ENCODE measurements at places on chromosomes 3 and 15.

DNA sequence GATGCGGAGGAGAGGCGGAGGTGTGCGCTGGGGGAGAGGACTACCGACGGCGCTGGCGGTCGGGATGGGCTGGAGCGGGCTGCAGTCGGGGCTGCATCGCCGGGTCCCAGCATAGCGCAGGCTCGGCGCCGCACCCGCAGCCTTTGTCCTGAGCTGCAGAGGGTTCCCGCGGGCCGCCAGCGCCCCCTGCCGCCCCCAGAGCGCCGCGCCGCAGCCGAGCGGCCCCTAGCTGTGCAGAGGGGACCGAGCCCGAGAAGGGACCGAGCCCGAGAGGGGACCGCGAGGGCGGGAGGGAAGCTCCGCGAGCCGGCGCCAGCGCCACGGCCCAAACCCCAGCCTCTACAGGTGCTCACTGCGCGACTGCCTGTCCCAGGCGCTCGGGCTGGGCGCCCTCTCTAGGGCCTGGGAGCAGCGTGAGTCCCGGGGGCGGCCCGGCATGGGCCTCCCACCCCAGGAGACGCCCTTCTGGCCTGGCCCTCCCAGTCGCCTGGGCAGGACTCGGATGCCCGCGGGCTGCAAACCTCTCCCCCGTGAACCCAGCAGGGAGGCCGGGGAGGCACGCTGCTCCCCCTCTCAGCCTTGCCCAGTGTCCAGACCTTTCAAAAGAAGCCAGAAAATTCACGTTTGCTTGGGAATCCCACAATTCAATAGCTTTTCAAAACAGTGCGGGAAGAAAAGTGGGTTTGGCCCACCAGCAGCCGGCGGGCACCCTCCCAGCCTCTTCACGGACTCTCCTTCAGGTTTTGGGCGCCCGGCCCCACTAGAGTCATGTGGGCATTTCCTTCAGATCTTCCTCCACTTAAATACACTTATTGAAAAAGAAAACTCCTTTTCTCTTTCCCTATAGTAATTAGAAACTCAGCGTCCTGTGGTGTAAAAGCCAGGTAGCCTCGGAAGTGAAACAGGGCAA, 134.7 kb downstream of the TPRA1 start:
- DNase-seq, result peak; percentile 22

- no peak for DNase-seq
Measured at GRCh38 chr3:87949879-87950208, 109.0 kb downstream of the CGGBP1 start.

- DNase-seq, result no peak
Measured at GRCh38 chr3:108500728-108501127, 9.7 kb downstream of the MYH15 start.

- DNase-seq, result no peak
Measured at GRCh38 chr15:88185584-88185983, 71.0 kb downstream of the NTRK3 start.

DNA sequence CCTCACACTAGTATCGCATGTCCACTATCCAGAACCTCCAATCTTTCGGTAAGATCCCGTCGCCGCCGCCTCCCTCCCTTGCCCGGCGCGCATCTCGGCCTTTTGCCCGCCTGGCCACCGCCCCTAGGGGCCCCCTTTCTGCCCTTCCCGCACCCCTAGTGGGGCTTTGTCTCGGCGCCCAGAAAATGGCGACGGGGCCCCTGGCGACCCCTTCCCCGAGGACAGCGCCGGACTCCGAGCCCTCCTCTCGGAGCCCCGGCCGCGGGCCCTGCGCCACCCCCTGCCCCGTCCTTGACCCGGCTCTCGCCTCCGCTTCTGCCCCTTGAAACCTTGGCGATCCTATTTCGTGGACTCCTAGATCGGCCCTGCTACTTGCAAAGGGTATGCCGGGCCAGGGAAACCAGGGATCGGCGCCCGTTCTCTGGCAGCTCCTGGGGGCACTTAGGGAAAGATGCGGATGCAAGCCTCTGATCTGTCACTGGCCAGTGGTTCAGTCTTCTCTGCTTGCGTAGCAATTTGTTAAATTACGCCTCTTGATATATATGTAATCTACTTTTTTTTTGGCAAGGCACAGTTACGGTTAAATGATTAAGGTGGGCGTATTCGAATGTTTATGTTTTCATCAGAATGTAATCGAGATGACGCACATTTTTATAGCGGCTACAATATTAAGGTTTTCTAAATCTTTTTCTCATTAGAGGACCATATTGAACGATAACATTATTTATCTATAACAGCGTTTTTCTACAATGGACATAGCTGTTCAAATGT, 603 bp downstream of the EIF1B start:
- DNase-seq, result no peak

DNA sequence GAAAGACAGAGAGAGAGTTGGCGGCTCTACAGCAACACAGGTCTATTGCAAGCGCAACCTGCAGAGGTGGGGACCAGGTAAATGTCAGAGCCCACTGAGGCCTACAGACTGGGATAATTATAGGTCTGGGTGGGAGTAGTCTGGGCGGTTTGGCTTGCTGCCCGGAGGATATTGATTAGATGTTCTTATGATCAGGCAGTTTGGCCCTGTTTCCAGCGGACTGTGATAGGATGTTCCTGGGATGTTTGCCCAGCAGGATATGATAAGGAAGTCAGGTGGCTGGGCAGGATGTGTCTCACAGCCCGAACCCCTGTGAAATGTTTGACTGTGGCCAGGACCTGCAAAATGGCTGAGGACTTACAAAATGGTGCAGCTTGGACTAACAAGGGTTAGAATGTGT, 364.9 kb downstream of the NAALADL2 start:
- no peak for DNase-seq

Measured in central memory CD4-positive, alpha-beta T cell (primary cell).